ENCODE measurements at places on chromosomes 4 and X. TPM values are rescaled to one million over a fixed set of nuclear protein-coding genes. Genes with fewer than 3 reads are reported as not detected.

GRCh38 chr4:38923746-38924145 is 56.1 kb downstream of the FAM114A1 start:
- DNase-seq = no peak

DNA sequence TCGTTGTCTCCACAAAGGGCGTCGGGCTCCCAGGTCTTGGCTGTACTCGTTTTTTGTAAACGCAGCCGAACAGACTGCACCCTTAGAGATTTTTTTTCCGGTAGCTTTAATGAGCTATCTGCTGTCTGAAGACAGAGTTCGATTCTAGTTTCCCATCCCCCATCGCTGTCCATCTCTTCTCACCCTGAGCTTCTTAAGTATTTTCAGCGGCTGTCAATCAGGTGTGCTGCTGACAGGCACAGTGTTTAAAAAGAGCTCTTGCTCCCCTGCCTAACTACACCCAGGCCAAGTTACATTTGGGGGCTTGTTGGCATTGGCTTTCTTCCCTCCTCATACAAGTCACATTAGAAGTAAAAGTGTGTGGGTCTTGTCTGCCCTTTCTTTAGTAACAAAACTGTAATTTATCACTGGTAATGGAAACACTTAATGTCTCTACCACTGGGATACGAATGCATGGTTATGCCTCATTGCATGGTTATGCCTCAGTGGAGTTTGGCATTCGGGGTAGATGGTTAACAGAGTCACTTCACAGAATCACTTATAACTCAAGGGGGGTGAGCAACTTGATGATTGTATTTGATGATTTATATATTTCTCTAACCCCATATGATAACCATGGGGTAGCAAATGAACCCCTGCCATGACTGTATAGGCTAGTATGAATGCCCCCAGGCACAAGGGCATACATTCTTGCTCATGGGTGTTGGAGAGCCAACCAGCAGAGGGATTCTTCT is 1.4 kb upstream of the ARHGAP6 start:
- DNase-seq = no peak

PCSK1N gene
- 42.8 TPM for total RNA-seq

DNA sequence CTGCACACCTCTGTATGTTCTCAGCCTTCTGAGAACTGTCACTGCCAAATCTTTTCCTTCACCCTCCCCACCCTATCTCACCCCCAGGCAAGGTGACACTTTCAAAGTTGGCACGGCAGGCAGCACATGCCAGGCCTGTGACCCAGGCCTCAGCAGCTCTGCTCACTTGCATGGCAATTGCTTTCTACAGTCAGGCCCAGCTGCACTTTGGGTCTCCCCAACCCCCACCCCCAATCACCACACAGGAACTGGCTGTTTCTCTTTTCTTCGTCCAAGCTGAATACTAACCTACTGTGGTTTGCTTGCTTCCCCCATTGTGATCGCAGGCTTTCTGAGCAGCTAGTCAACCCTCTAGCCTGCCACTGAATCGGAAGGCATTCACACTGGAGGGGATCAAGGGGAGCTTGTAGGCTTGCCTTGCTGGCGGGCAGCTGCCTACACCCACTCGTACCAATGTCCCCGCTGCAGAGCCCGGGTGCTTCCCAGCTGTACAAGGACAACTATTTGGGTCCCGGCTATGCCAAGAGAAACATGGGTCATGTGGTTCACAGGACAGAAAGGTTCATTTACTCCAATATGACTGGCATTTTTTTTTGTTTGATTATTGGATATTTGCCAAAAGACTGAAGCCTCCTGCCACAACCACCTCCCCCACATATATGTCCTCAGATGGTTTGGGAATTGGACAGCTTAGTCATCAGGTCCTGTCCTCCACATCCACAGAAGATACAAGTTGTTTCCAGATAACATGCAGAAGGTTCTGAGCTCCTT is 28.1 kb downstream of the SLC25A43 start:
- no peak for DNase-seq

- no peak for DNase-seq
Measured at GRCh38 chrX:81195259-81195658, 6.5 kb downstream of the HMGN5 start.

DNA sequence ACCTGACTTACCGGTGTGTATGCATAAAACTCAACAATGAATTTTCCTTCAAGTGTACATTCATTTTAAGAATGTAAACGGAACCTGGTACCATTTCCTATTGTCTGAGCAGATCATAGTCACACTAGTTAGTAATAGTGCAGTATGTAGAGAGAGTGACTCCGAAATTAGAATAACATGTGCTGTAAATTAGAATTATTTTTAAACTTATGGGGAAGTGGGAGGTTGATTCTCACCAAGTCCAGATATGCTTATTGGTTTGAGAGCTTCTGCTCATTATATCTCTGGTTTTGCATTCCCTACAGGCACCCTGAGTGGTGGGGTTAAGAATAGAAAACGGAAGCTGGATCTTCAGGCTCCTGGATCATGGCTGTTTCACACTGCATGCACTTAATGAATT is 39.6 kb downstream of the KLF3 start:
- DNase-seq = no peak

DNA sequence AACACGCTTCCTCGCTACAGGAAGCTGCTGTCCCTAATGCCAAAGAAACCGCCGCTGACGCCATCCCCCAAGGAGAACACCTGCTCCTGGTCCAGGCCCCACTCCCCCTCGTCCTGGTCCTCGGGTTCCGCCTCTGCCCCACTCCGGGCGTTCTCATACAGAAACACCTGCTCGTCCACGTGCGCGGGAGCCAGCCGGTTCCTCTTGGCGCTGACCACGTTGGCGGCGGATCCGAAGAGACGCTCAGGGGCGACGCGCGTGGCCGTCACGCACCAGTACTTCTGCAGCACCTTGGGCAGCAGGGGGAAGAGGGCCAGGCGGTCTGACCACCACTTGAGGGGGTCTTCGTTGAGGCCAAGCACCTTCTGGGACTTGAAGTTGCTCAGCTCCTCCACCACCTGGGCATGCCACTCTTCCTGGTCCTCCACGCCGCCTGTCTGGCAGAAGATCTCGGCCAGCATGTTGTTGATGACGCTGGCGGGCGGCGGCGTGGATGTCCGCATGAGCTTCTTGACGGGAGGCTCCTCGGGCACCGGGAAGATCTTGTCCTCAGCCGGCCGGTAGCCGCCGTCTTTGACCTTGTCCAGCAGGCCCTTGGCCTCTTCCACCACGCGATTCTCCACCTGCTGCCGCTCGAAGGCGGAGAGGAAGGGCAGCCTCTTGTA is 12.0 kb downstream of the DHRSX start:
- no peak for DNase-seq

- DNase-seq = no peak
Measured at GRCh38 chr4:138088449-138089208, 153.5 kb downstream of the SLC7A11 start.

ZIC3 gene
- total RNA-seq = not detected

- DNase-seq = no peak
Measured at GRCh38 chr4:518569-519083, 19.6 kb downstream of the PIGG start.

GRCh38 chrX:45745479-45745878 is 544.8 kb upstream of the DIPK2B start:
- no peak for DNase-seq

- DNase-seq = no peak
Measured at GRCh38 chrX:72294497-72294896, 11.2 kb downstream of the CITED1 start.

YTHDC1 gene
- 146 TPM for total RNA-seq

- DNase-seq = no peak
Measured at GRCh38 chrX:39000802-39001201, 199.5 kb downstream of the MID1IP1 start.

DNA sequence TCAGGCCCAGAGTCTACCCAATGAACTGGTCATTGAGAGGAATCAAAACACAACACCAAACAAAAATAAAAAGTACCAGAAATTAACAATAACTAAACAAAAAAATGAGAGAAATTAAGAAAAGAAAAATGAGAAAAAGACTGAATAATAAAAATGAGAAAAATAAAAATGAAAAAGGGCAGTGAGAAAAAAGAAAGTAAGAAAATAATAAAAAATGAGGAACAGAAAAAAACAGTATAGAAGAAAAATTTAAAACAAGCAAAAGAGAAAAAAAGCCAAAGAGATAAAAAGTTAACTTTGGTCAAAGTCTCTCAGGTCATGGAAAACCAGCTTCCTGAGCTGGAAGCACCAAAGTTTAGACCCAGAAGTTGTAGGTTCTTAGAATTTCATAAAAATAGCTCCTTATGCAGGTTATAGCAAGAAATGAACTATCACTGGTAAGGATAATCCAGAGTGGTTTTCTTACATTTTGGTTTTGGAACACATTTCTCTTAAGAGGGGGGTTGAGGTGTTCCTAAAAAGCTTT is 51.0 kb upstream of the WDR17 start:
- DNase-seq = no peak

- no peak for DNase-seq
Measured at GRCh38 chr4:41390661-41391060, 133.9 kb downstream of the UCHL1 start.

DNA sequence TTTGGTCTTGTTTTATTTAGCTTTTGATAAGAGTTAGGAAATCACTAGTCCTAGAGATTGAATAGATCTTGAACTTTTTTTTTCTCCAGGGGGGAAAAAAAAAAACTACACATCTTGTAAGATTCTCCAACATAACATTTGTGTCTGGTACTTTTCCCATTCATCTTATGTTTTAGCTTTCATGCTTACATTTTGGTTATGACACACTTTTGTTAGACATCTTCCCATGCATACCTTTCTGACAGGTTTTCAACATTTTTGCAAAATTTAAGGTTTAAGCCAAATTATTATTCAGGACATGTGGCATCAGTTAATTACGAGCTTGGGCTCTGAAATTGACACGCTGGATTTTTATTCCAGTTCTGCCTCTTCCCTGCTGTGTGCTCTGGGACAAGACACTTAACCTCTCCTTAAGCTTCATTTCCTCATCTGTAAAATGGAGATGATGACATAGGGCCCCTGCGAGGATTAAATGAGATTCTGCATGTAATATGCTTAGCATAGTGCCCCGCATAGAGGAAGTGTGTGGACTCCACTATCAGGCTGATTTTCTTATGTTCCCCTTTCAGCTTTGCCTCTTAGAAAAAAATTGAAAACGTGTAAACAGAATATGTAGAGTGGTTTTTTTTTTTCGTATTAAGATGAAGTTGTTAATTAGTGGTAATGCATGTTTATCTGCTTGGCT is 5.3 kb downstream of the KIT start:
- DNase-seq = no peak

NMU gene
- total RNA-seq = 1.9 TPM

DNA sequence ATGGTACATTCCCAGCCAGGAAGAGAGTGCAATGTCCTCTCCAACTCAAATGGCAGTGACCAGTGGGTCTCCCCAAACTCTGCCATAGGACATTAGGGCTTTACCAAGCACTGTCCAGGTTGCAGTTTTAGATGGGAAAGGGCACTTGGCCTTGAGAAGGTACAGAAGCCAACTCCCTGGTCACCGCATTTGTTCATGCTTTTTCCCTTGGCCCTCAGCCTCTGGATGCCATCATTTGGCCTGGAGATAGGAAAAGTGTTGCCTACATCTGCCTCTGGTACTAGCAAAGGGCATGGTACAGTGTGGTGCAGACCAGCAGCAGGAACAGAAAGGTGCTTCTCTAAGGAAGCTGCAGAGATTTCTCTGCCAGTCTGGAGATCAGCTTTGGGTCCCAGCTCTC is 93.8 kb downstream of the MAMLD1 start:
- DNase-seq = no peak

DNA sequence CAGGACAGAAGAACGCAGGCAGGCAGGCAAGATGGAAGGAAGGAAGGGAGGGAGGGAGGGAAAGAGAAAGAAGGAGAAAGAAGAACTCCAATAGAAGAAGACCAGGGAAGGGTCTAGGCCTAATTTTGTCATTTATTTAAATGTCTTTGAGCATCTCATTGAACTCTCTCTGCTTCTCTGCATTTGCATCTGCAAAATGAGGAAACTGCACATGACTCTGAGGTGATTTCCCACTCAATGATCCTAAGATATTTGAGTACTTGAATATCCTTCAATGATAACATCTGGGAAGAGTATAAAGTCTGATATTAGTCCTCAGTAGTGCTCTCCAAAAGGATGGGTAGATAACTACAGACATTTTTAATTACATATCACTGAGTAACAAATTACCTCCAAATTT is 33.1 kb upstream of the RBPJ start:
- no peak for DNase-seq

DNA sequence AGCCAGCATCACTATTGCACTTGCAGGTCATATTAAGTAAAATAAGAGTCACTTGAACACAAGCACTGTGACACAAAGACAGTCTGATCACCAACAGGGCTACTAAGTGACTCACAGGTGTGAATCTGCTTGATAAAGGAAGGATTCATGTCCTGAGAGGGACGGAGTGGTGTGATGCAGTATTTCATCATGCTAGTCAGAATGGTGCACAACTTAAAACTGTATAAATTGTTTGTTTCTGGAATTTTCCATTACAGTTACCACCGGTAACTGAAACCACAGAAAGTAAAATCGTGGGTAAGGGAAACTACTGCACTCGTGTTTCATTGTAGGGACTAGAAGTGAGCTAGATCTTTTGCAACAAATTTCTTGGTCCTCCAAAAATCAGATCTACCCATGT is 109.7 kb downstream of the ELOVL6 start:
- DNase-seq = no peak

DNA sequence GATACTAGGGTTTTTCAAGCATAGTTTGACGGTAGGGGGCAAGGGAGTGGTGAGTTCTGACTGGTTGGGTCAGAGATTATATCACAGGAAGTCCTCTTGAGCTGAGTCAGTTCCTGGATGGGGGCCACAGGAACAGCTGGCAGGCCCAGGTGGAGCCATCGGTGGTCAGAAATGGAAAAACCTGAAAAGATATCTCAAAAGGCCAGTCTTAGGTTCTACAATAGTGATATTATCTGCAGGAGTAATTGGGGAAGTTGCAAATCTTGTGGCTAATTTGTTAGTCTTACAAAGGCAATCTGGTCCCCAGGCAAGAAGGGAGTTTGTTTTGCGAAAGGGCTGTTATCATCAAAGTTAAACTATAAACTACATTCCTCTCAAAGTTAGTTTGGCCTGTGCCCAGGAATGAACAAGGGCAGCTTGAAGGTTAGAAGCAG is 159.3 kb downstream of the PTCHD1 start:
- DNase-seq = no peak

GRCh38 chrX:1393871-1394615 is 2.1 kb upstream of the SLC25A6 start:
- no peak for DNase-seq

DNA sequence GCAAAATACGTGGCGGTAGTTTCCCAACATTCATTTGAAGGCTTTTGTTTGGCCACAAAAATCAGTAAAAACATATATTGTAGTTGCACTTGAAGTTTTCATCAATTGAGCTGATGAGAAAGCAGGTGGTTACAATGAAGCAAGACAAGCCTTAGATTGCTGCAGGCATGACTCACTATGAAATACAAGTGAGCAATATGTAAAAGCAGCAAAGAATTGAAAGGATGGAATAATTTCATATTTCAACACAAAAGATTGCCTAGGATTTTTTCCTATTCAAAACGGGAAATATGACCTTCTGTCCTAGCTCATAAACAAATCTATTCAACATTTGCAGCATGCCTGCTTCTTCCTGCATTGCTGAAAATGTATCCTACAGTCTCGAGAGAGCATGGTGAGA is 190.9 kb upstream of the BANK1 start:
- DNase-seq = no peak

TACR3 gene
- total RNA-seq = not detected

- DNase-seq = no peak
Measured at GRCh38 chrX:4118666-4119530, 405.4 kb upstream of the PRKX start.

TMEM144 gene
- total RNA-seq = 6.3 TPM

- DNase-seq = no peak
Measured at GRCh38 chrX:155094468-155095061, 23.3 kb downstream of the BRCC3 start.

GRCh38 chrX:43898406-43899035 is 16.3 kb upstream of the MAOB start:
- DNase-seq = no peak

RADX gene
- 2.9 TPM for total RNA-seq

SPATA18 gene
- 10.8 TPM for total RNA-seq

All from mesothelial cell of epicardium (in vitro differentiated cells).